Hematopoietic multipotent progenitor cell treated with erythropoietin and hydrocortisone succinate and interleukin-3 and kit ligand, for 4 days (in vitro differentiated cells): ENCODE measurements at places on chromosomes 13 and 19.

- no peak for DNase-seq
Observed at GRCh38 chr13:105997581-105998550, 537.6 kb downstream of the EFNB2 start.

GRCh38 chr19:55255618-55256423, 3.0 kb downstream of the PPP6R1 start:
- peak; percentile 74 for DNase-seq

- no peak for DNase-seq
Observed at GRCh38 chr13:64765636-64766035, 2464.5 kb downstream of the PCDH9 start.

DNA sequence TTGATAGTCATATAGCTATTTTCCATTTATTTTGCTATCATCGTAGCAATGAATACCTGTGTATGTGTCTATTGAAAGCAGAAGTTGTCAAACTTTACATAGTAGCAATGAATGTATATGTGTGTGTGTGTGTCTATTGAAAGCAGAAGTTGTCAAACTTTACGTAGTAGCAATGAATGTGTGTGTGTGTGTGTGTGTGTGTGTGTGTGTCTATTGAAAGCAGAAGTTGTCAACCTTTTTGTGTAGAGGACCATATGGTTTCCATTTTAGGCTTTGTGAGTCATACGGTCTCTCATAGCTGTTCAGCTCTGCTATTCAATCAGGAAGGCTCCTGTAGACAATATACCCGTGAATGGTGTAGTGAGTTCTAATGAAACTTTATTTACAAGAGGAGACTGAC, 20.8 kb downstream of the NLRP4 start:
- no peak for DNase-seq

DNA sequence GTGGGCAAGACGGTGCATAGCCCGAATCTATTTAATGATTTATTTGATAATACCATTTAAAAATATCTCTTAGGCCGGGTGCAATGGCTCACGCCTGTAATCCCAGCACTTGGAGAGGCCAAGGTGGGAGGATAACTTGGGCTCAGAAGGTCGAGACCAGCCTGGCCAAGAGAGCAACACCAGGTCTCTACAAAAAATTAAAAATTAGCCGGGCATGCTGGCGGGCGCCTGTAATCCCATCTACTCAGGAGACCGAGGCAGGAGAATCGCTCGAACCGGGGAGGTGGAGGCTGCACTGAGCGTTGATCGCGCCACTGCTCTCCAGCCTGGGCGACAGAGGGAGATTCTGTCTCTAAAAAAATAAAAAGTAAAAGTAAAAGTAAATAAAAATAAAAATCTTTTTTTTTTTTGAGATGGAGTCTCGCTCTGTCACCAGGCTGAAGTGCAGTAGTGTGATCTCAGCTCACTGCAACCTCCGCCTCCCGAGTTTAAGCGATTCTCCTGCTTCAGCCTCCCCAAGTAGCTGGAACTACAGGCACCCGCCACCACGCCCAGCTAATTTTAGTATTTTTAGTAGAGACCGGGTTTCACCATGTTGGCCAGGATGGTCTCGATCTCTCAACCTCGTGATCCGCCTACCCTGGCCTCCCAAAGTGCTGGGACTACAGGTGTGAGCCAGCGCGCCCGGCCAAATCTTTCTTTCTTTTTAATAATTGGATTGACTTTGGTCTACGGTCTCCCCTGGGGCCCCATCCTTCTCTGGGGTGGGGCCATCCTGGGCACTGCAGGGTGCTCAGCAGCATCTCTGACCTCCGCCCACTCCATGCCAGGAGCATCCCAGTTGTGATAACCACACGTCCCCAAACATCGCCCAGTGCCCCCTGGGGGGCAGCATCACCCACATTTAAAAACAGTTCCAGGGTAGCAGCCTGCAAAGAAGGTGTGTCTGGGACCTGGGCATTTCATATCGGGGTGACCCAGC, 90.7 kb downstream of the GNG7 start:
- DNase-seq: no peak

GRCh38 chr19:38851622-38852230, 1.9 kb upstream of the HNRNPL start:
- DNase-seq: peak; percentile 98

DNA sequence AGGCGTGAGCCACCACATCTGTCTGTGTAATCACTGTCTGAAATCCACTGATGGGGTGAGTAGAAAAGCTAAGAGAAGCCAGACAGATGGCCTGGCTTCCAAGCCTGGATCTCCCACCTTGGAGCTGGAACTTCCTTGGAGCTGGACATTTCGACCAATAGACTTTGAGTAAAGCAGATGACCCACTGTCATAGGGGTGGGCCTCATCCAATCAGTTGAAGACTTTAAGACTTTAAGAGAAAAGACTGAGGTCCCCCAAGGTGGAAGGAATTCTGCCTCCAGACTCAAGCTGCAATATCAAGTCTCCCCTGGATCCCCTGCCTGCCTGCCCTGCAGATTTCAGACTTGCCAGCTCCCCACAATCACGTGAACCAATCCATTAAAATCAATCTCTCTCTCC, 20.7 kb downstream of the VSTM1 start:
- DNase-seq: no peak

DNA sequence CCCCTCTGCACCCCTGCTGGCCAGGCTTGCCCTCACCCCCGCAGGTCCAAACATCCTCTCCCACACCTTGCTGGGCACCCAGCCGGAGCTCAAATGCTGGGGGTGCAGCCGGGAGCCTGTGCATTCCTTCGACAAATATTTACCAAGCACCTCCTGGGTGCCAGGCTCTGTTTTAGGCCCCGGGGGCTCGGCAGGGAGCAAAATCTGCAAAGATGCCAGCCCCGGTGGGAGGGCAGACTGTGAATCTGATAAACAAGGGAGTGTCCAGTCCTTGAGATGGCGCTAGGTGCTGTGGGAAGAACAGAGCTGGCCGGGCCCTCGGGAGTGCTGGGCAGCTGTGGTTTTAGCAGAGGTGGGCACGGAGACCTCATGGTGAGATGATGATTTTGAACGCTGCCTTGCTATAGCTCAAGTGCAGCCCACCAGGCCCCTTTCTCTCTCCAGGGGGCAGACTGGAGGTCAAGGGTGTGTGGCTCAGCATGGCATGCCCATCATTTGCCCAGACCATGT, 10.6 kb downstream of the NFIX start:
- DNase-seq: no peak

GRCh38 chr19:29965492-29965891, 23.5 kb downstream of the URI1 start:
- DNase-seq: no peak

DNA sequence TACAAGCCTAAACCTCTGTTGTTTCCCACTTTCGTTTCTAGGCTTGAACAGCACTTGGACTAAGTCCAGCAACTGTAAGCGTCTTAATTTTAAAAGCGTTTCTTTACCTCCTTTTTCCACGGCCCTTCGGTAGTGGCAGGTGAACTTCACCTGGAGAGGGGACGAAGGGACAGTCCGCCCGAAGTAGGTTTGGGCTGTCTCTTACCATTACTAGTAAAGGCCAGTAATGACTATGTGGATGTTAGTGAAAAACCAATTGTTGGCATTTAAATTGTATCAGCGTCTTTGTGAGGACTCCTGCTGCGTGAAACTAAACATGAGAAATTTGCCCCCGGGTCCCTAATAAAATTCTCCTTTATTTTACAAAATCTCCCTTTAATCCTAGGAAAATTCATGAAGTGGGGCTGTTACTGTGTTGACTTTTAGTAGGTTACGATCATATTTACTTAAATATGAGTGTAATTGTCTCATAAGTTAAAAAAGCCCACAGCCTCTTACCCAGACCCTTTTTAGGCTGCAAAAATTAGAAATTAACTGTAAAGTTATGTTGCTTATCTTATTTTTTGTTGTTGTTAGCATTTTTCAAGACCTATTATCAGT, 983 bp downstream of the ITM2B start:
- no peak for DNase-seq

DNA sequence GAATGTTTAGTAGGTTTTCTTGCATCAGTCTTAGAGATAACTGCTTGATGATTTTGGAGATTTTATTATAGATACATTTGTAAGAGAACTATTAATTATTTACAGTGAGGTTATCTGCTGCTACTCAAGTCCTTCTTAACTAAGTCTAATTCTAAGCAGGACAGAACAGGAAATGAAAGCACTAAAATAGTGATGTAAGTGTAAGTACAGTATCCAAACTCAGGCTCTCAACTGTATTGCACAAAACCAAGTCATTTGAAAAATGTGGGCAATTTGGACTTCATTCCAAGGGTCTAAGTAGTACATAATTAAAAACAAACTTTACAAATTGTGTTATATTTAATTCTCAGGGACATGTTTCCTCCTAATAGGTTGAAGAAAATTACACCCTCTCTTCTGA, 417.1 kb downstream of the ITGBL1 start:
- DNase-seq: no peak

DNA sequence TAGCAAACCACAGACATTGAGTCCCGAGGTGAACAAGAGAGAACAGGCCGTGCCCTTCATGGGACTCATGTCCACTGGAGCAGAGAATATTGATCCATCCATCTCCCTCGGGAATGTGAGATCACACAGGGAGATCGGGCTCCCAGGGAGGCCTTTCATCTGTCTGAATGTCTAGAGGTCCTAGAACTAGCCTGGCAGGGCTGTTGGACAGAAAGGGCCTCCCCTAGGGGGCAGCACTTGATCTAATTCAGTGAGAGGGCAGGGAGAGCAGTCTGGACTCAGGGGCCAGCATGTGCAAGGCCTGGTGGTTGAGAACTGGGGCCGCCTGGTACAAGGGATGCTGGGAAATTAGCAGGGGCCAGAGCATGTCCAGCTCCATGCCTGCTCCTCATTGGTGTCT, 4.3 kb downstream of the RUVBL2 start:
- DNase-seq: peak; percentile 84

DNA sequence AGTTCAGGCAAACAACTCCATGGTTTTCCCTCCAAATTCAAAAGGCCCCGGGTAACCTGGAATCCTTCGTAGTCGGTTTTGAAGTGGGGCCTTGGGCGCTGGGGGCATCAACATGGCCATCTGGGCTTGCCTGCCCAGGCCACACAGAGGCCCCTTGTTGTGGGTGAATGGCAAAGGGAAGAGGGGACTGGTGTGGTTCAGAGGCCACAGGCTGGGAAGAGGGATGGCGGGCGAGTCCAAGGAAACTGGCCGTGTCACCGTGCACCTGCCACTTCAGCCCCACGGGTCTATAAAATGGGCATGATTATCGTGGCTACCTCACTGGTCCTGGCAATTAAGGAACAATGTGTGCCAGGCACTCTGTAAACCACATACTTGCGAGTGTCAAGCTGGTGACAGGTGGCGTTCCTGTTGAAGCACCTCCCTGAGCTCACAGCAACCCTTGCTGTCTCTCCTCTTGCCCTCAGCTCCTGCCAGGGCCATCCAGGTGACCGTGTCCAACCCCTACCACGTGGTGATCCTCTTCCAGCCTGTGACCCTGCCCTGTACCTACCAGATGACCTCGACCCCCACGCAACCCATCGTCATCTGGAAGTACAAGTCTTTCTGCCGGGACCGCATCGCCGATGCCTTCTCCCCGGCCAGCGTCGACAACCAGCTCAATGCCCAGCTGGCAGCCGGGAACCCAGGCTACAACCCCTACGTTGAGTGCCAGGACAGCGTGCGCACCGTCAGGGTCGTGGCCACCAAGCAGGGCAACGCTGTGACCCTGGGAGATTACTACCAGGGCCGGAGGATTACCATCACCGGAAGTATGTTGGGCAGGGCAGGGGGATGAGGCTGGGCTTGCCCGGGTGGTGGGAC, 1.3 kb downstream of the LSR start:
- DNase-seq: no peak

DNA sequence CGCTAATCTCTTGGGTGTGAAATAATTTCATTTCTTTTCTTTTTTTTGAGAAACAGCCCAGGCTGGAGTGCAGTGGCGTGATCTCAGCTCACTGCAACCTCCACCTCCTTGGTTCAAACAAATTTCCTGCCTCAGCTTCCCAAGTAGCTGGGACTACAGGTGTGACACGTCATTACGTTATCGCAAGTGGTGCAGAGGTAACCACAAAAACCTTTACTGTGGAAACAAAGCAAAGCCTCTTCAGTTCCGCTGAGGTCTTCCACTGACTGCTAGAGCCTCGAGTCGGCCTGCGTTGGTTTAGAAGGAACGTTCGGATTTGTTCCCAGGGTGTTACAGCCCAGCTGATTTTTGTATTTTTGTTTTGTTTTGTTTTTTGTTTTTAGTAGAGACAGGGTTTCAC, 2.0 kb upstream of the ZNF784 start:
- DNase-seq: no peak

- DNase-seq: no peak
Observed at GRCh38 chr13:74682746-74683145, 548.5 kb upstream of the KLF12 start.

DNA sequence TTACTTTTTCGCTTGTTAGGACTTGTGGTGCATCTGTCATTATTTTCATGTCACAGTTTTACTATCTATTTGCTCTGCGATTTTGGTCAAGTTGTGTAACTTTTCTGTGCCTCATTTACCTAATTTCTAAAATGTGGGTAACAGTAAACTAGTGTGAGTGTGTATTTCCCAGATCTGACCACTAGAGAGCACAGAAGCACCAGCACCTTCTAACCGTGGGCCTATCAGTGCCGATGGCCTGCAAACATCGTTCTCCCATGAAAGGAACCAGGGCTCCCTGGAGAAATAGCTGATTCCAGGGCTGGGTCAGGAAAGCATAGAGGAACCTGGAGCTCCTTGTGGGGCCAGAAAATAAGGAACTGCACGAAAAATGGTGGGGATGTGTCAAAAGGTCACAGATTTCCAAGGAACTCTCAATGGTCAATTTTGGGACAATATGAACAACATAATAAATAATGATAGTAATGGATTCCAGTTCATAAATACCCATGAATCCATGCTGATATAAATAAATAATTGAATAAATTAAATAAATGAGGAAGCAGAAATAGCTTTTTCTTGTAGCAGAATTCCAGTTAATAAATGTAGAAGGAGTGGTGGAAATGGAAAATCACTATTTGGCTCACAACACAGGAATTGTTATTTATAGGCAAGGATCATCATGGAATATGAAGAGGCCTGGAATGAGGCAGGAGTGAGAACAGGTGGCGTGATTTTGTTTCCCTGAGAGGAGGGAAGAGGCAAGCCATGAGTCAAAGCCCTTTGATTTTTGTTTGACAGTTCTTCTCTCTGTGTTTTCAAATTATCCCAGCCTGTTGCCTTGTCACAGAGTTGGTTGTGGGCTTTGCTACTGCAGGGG, 31.1 kb downstream of the CEACAM8 start:
- DNase-seq: peak; percentile 72

DNA sequence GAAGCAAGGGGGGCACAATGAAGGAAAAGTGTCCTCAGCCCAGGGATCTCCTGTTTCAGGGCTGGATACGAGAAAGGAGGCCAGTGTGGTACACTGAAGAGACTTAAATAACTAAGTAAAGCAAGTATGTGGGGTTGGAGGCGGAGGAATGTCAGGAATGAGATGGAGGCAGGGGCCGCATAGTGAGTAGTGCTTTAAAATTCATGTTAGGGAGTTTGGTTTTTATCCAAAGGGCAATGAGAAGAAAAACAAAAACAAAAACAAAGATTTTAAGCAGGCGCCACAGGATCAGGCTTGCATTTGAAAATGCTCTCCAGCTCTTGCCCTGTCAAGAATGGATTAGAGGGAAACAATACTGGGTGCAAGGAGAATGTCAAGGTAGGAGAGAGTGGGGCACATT, 273.4 kb downstream of the DCLK1 start:
- DNase-seq: no peak

- DNase-seq: no peak
Observed at GRCh38 chr19:11541238-11541637, 2.6 kb downstream of the CNN1 start.
